ENCODE measurements at places on chromosomes 1 and 21.

DNA sequence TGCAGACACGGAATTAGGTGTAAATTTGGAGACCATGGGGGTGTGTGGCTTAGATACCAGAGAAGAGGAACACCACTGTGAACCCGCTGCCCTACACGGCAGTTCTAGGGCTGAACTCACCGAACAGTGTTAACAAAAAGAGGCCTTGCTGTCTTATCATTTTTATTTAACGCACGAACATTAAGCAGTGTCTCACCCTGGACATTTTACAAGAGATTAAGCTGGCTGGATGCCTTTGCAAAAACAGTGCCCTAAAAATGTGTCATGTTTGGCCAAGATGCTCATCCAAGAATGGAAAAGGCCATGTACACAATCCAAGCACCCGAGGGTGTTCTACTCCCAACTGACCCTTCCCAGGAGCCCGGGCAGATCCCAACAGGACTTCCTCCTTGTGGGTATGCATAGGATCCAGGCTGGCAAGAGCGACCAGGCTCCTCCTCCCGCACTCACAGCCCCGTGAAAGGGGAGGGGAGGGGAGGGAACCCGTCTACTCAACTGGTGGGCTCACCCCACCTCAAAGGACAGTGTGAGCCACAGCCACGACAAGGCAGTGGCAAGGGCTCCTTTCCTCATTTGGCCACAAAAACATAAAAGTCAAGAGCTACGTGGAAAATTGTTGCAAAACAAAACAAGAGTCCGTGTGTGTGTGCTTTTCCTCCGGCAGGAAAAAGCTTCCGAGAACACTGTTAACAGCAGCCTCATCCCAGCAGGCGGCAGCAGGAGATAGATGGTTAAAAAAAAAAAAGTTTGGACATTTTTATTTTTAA, 20.3 kb downstream of the C2CD2 start:
- no peak for DNase-seq

DNA sequence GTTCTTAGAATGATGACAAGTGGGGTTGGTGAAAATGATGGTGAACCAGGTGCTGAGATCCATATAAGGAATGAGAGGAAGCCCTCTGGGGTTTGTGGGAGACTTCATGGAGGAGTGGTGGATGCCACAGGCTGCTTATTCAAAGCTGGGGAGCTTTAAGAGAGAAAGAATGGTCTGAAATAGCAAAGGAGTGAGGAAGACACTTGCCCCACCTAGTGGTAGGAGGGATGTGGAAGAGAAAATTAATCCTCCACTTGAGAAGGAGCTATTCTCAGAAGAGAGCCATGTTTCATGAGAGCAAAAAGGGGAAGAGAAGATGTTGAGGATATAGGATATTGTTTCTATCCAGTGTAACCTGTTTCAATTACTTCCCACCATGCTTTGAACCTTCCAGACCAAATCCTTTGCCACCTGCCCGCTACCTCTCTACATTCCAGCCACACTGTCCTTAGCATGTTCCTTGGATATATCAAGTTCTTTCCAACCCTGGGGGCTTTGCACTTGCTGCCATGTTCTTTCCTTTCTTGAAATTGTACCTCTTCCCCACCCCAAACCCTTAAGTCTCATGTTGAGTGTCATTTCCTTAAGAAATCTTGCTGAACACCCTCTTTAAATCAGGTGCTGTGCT, 19.6 kb upstream of the ZNF648 start:
- DNase-seq, result peak; percentile 28

DNA sequence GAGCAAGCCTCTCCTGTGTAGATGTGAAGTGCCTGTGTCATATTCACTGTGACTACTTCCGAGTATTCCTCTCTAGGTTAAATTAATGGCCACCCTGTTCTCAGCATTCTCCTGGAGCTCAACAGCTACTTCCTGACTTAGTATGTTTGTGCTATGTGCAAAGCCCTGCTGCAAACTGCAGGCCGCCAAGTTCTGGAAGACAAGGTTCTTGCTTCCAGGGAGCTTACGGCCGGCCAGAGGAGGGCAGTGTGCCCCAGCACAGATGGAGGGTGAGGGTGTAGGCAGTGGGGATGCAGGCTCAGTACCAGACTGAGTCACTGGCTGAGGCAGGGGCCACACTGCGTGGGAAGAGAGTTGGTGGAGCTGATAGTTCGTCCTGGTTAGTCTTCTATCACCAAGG, 43.2 kb downstream of the ELK4 start:
- no peak for DNase-seq

GRCh38 chr1:45009956-45010854, 919 bp downstream of the HECTD3 start:
- no peak for DNase-seq

DNA sequence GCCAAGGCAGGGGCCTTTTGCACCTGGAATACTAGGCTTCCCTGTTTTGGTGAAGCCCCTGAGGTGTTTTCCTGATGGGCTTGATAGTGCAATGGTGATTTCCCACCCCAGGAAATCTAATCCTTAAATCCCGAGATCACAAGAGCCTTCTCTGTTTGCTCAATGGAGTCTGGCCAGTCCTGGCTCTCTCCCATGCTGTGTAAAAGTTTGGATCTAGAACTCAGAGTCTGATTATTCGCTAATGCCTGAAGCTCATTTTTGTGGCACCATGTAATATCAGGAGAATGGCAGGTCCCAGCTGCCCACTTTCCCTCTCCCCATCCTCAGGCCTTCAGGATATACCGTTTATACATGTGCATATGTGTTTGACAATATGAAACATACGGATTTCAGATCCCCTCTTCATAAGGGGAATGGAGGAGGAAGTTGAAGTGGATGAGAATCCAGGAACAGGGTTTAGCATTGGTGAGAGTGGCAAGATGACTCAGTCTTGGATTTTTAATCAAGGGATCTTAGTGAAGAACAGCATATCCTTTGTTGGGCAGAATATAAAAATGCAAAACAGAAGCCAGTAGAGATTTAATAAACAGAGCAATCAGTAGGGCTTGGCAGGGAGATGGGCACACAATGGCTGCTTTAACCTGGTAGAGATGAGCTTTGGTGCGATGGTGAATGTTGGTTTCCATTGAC, 62.1 kb downstream of the CLIC6 start:
- DNase-seq, result no peak

- DNase-seq, result no peak
Observed at GRCh38 chr1:147171399-147172167, 687 bp downstream of the PRKAB2 start.

- DNase-seq, result no peak
Observed at GRCh38 chr1:234881893-234882771, 246.5 kb downstream of the TOMM20 start.

GRCh38 chr1:202038688-202039346, 28.4 kb downstream of the ELF3 start:
- DNase-seq, result no peak

DNA sequence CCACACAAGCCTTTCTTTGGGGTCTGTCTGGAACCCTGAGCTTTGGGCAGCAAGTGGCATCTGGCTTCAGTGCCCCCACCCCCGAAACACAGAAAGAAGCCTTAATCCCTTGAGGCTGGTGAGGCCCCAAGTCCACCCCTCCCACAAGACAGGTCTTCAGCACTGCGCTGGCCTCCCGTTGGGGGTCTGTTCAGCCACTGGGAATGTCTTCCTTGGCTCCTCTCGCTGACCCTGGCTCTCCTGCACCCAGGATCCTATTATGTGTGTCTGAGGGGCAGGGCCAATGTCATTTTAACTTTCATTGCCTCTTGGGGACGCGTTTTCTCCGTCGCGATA, 26.9 kb downstream of the ATP8B2 start:
- no peak for DNase-seq

- no peak for DNase-seq
Observed at GRCh38 chr1:207063014-207063413, 9.9 kb downstream of the PFKFB2 start.

DNA sequence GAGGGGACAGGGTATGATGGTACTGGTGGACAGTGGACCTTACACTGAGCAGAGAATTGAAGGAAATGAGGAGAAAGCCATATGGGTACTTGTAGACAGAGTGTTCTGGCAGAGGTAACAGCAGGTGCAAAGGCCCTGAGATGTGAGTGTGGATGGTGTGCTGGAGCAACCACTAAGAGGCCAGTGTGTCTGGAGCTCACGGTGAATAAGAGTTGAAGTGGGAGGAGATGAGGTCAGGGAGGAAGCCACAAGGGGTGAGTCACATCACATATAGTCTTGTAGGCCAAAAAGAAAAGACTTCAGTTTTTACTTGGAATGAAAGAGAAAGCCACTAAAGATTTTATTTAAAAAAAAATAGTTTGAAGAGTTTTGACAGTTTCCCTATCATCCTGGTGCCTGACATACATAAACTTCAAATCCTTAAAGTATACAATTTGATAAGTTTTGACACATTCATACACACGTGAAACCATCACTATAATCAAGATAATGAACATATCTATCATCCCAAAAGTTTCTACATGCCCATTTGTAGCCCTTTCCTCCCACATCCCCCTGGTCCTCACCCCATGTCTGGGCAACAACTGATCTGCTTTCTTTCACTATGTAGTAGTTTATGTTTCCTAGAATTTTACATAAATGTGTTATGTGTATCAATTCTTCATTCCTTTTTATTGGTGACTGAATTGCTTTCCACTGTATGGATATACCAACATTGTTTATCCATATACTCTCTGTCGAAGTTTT, 148.4 kb downstream of the GPATCH2 start:
- DNase-seq, result no peak

DNA sequence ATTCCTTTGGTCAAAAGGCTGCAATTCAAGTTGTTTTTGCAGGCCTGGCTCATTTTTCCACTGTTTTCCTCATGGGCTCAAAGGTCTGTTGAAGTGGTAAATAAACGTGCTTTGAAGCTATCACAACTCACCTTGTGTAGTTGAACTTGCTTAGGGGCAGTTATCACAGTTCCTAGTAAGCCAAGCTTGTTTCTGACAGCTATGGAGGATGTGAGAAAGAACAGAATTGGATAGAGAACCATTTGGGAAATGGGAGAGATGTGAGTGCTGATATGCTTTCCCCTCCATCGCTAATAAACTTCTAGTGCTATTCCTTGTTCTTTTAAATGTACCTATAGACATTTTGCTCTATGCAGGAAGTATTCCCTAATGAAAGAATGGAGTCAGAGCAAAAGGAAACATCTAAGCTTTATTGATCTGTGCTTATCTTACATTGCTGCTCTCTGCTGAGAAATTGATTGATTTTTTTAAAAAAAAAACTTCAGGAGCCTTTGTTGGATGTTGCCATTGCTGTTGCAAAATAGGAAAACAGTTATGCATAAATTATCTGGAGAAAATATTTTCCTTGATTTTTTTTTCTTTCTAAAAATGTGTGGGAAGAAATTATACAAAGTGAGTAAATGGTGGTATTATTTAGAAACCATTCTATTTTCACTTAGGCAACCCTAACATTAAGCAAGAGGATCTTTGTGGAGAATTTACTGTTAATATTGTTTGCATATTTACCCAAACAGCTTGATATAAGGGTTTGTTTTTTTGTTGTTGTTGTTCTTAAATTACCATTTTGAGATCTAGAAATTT, 118.2 kb downstream of the MAGI3 start:
- DNase-seq, result no peak

GRCh38 chr21:31064803-31065202, 26.5 kb upstream of the KRTAP19-8 start:
- DNase-seq, result no peak

- no peak for DNase-seq
Observed at GRCh38 chr1:183097438-183098051, 74.3 kb downstream of the LAMC1 start.

DNA sequence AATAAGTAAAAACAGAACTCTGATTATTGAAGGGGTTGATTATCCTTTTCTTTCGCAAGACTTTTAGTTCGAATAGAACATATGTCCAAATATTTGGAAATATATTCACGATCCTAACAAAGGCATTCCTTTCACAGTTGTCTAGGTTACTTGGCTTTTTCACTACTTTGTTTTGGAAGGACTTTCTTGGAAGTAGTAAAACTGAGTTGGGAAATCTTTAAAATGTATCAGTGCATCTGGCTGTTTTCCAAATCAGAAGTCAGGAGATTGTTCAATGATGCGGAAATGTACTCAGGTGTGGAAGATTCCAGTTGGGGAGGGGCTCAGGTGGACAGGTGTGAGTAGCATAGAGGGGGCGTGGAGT, 67.1 kb downstream of the SH3BGR start:
- DNase-seq, result no peak

DNA sequence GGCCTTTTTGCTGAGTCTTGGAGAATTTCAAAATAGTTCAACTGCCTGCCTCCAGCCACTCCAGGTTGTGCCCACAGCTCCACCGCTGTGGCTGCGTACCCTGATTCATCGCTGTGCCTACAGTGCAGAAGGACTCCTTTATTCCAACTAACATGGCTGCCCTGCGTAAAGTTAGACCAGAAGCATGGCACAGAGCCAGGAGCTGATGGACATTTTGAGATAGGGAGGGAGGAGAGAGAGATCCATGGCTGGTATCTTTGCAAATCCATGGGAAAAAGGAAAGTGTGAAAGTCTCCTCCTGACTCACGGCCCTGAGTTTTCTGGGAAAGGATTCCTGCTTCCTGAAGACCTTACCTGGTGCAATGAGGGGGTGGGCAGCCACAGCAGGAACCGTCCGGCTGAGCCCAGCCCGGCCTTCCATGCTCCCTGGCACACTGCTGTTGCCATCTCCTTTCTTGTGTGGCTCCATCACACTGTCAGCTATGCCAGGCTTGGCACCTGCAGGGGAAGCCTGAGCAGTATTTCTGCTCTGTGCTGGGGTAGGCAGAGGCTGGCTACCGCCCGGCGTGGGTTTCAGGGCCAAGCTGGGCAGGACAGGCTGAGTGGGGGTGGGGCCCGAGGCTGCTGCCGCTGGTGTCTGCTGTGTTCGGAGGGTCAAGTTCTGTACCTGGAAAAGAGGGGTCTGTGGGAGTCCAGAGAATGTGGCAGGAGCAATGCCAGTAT, 46.0 kb upstream of the A3GALT2 start:
- no peak for DNase-seq

DNA sequence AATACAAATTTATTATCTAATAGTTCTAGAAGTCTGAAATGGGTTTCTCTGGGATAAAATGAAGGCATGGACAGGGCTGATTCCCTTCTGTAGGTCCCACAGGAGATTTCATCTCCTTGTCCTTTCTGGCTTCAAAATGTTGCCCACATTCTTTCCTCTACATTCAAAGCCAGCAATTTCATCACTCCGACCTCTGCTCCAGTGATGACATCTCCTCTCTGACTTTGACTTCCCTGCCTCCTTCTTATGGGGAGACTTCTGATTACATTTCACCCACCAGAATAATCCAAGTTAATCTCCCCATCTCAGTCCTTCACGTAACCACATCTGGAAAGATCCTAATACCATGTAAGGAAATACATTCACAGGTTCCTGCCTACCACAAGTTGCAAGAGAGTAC, 358.0 kb upstream of the C1orf87 start:
- DNase-seq, result no peak

DNA sequence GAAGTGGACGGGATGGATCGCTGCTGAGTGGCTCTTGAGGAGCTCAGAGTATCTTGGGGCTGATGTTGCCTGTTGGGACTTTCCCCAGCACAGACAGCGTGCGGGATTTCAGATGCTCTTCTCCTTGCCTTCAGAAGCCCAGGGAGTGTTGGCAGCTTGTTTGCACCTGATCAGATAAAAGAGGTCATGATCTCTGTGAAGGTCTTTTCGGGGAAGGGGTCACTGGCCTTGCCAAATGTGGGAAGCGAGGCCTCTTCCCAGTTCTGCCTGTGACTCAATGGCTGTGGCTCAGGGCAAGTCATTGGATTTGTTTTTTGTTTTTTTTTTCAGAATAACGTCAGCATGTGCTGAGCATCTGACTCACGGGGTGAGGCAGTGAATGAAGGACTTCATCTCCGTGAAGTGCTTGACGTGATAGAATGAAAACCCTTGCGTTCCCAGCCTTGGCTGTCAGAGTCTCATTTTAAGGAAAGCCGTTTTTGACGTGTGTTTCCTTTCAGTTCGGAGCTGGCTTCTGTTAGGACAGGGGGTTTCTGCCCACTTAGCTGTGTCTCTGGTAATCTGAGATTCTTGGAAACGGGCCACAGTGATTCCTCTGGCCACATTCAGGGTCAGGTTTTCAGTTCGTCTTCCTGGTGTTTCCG, 46.7 kb downstream of the GALNT2 start:
- no peak for DNase-seq

Measured in NCI-H524 treated with DMSO at 0.1 percent for 48 hours (cell line).